Astrocyte of the spinal cord (primary cell): ENCODE measurements at places on chromosomes 12 and 14.
A peak's percentile ranks its signal among the peaks of the same experiment; 100 is the strongest.

GRCh38 chr12:69389831-69390230, 30.3 kb downstream of the YEATS4 start:
- DNase-seq = peak; percentile 49

- DNase-seq = peak; percentile 51
Measured at GRCh38 chr14:51607711-51608110, 44.0 kb upstream of the FRMD6 start.

- DNase-seq = no peak
Measured at GRCh38 chr12:84497819-84498218, 414.8 kb downstream of the SLC6A15 start.

GRCh38 chr12:78149459-78149858, 318.8 kb downstream of the NAV3 start:
- DNase-seq = no peak

DNA sequence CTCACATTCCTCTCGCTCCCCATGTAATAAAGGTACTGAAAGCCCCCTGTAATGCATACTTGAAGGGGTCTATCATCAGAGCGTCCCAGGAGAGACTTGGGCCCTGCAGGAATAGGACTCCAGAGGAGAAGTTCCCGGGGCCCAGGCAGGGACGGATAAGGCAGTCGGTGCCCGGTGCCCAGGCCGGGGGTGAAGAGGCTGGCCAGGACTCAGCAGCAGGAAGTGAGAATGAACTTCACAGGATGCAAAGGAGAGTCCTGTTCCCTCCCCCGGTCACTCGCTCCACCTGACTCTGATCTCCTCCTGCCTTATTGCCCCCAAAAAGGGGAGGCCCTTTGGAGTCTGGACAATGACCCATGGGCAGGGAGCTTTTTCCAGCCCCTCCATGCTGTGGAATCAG, 40.2 kb downstream of the LRRC74A start:
- DNase-seq = no peak

DNA sequence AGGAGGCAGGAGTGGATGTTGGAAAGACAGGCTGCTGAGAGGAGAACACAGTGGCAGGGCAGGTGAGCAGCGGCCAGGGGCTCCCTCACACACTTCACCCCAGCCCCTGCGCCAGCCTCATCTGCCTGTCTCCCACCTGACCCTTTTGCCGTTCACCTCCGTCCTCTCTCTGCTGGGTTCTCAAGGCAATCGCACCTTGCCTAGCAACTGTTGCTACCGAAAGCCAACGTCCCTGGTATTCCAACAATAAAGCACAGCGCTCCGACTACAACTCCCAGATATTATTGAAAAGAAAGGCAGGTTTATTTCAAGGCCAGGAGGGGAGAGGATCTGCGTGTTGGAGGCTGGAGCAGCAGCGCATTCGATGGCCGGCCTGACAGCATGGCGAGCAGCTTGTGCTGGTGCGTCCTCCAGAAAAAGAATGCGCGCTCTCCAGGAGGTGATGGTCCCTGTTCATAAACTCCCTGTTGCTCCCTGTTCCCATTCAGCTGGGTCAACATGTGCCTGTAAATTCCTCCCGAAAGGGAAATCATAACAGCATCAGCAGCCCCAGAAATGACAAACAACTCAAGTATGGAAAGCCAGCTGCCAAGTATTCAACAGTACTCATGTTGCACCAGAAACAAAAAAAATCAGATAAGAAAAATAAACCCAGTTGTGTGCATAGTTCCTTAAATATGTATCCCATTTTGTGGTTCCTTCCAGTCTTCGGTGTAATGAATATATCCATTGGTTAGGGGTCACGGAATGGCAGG, 153.0 kb upstream of the DIO3 start:
- DNase-seq = peak; percentile 43

GRCh38 chr14:24274101-24274543, 2.7 kb upstream of the RABGGTA start:
- no peak for DNase-seq

DNA sequence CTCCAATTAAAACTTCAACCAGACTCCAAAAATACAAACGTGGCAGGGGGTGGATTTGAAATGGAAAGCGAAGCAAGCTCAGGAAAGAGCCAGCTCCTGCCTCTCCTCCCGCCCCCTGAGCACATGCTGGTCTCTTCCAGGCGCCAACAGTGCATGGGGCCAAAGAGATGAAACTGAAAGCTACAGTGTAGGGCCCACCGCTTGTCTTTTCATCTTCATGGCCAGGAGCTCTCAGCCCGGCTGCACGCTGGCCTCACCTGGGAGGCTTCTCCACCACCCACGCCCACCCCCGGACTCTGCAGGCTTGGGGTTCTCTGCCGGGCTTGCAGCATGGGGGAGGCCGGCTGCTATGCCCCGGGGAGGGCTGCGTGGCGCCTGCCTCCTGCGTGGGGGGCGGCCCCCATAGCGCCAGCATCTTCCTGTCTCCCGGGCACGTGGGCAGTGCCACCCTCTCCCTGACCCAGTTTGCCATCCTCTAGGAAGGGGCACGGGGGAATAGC, 2.0 kb downstream of the RIMBP2 start:
- DNase-seq = no peak

DNA sequence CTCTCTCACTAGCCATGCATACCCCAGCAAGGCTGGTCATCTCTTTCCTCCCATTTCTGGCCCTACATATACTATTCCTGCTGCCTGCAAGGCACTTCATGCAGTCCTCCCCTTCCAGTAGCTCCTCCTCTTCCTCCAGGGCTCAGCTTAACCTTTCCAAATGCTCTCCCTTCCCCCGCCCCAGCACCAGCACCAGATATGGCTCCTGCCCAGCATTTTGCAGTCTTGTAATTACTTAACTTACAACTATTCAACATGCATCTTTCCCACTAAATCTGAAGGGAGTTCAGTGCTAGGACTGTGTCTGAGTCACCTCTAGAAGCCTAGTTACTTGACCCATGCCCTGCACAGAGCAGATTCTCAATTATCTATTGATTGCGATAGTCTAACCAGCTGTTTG, 1.8 kb upstream of the FBXO21 start:
- no peak for DNase-seq

DNA sequence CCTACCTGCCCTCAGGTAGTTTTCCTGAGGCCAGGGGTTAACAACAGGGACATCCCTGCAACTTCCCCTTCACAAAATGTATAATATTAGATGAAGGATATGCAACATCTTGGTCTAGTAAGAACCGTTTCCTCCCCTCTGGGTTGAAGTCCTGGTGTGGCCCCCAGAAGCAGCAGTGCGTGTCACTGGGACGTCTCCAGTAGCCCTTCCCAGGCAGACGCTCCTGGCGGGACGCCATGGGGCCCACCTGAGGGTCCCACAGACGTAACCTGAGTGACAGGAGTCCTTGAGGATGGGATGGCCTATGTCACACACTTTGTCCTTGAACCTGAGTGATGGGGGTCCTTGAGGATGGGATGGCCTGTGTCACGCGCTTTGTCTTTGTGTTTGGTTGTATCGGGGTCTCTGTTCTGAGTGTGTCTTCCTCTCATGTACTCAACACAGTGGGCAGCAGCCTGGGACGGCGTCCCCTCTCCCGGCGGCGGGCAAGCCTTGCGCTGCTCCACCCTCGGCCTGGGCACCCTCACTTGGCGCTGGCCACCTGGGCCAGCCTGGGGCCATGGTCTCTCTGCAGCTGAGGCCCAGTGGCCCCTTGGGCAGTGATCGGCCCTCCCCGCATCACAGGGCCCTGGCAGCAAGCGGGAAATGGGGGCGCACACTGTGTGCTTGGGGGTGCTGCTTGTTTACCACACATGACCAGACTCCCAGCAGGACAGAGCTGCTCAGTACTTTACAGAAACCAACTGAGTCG, 14.3 kb upstream of the AMN start:
- no peak for DNase-seq

- no peak for DNase-seq
Measured at GRCh38 chr12:30120522-30120921, 336.8 kb upstream of the TMTC1 start.

- peak; percentile 52 for DNase-seq
Measured at GRCh38 chr12:53201177-53201541, 5.9 kb downstream of the ITGB7 start.

GRCh38 chr12:123269395-123269892, 2.2 kb downstream of the CDK2AP1 start:
- DNase-seq = peak; percentile 79
